ENCODE measurements at places on chromosomes 2 and 18.

GRCh38 chr2:120044336-120044735 lies 31.5 kb downstream of the EPB41L5 start:
- no peak for DNase-seq

- no peak for DNase-seq
These were observed 154.7 kb downstream of the RBM43 start for GRCh38 chr2:151106805-151107506.

- no peak for DNase-seq
These were observed 408.8 kb downstream of the GALNT13 start for GRCh38 chr2:154280543-154280942.

GRCh38 chr18:78074400-78075020 lies 824.9 kb downstream of the GALR1 start:
- DNase-seq, result no peak

DNA sequence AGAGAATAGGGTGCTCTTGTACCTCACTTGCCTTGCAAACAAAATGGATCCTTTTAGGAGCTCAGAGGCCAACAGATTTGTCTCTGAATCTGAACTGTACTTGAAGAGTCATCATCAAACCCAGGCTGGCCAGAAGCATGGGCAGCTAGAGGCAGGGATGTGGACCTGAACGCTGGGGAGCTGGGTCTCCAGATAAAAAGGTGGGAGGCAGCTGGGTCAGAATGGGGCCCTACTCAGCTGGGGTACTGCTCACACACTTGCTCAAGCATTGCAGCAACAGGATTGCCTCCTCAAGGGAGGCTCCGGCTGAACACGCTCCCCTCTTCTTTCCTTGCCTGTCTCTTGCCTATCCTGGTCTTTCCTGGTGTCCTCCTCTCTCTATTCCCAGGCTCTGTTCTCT lies 57.3 kb upstream of the SIX3 start:
- no peak for DNase-seq

GRCh38 chr2:85578243-85579180 lies 1.1 kb downstream of the VAMP8 start:
- DNase-seq, result peak; percentile 45

DNA sequence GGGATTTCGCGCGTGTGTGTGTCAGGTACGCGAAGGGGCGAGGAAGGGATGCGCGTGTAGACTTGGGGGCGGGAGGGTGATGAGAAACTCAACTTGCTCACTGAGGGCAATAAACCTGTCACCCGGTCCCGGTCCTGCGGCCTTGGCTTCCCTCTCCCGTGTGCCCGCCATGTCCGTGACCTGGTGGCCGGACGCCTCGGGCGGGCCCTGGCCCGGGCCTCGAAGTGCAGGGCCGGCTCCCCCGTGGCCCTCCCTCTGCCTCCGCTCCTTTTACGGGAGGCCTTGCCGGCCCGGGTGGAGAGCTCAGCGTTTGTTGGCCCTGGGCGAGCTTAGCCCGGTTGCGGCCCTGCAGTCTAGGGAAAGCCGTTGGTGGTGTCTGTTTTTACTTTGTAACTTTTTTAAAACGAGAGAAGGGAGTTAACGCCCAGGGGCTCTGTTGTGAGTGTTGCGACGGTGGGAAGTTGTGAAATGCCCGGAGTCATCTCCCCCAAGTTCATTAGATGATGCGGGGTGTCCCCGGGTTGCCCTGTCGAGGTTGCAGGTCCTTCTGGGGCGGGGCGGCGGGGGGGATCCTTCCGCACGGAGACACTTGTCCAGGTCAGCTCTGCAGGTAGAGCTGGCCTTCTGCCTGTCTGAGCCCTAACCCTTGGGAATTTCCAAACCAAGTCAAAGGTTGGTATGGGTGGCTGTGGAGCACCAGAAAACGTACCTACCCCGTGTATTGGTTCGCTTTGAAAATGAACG lies 883 bp downstream of the SMCHD1 start:
- peak; percentile 70 for DNase-seq

- DNase-seq, result peak; percentile 56
These were observed 104.6 kb downstream of the RTN4 start for GRCh38 chr2:54945391-54946219.

DNA sequence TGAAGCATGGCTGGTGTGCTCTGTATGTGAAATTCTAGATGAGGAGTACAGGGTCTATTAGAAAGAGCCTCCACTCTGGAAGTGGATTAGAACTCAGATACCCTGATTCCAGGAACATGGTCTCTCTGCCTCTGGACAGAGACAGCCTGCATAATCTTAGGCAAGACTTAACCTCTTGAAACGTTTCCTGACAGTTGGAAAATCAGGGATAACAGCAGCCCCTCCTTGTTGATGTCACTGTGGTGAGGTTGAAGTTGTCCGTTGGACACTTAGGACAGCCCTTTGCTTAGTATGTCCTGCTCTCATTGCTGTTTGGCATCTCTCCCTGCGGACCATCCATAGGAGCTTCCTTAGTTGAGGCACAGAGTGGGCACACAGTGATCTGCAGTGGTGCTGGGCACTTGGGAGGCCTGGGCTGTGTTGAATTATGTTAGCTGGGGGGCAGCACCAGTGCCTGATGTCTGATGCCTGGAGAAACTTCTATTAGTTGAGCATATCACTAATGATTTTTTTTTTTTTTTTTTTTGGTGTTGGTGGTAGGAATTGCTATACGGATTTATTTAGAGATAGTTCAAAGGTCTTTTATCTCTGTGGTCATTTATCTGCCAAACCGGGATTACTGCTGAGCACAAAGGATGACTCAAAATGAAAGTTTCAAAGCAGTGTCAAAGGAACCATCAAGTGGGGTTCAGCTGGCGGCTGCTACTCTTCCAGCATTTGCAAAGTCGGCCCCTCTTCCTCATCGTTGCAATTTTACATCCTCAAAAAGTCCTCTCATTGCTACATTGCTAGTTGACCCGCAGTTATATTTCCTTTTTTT lies 28.8 kb downstream of the SETBP1 start:
- DNase-seq, result peak; percentile 48

DNA sequence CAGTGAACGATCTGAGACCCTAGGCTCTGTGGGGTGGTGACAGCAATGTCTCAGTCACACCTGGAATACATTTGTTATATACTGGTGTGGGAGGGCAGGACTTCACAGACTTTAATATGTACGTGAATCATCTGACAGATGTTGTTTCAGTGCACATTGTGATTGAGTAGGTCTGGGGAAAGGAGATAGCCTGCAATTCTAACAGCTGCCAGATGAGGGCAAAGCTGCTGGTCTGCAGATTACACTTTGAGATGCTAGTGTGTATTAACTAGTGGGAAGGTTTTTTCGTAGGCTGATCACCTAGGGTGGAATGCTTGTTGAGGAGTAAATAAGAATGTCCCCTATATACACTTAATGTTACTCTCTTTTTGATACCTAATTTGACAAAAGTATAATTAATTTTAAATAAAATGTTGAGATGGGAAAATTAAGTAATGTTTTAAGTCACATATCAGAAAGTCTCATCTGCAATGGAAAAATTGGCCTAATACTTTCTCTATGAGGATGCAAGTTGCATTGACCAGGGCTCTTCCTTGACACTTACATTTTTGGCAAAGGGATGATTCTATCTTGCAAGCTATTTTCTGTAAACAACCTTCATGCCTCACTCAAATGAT lies 496.9 kb upstream of the HNMT start:
- peak; percentile 5 for DNase-seq

- no peak for DNase-seq
These were observed 182.6 kb upstream of the CHAC2 start for GRCh38 chr2:53584986-53585385.

GRCh38 chr2:136006658-136007057 lies 21.2 kb upstream of the DARS1 start:
- DNase-seq, result no peak

DNA sequence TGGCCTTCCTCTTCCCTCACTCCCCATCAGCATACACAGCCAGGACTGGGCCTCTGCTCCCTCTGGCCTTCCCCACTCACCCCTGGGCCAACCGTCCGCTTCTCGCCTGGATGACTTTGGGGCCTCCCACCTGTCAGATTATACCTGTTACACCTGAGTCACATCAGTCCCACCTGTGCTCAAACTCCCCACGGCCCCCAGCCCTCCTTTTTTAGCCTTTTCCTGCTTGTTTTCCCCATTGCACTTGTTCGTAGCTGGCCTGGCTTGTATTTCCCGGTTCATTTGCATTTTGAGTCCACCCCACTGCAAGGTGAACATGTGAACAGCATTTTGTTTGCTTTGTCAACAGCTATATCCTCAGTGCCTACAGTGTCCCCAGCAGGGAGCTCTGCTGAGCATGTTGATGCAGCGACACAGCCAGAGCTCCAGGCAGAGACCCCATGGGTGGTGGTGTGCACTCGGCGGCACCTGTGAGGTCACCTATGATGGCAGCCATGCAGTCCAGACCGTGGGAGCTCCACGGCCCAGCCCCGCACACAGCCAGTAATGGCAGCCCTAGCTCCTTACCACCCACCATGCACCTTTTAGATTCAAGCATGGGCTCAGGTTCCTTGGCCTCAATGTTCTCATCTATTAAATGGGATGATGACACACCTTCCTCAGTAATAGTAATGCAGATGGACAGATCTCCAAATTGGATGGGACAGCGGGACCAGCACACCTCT lies 276.4 kb upstream of the HS6ST1 start:
- DNase-seq, result no peak

DNA sequence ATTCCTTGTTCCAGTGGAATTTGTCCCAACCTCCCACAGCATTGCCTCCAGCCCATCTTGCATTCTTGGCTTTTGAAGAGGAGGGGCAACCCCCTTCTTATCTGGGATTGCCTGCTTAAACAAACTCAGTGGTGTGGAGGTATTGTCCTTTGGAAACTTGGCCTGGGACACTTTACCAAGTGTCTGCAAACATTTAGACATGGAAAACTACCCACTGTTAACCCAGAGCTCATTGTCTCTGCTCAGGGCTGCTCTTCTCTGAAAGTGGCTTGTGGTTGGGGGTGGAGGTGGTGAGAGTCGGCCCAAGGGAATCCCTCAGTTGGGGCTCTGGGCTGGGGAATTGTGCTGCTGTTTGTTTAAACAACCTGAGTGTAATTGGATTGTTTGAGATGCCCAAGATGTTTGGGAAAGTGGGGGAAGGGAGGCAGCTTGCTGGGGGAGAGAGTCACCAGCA lies 178.3 kb upstream of the GATA6 start:
- no peak for DNase-seq

GRCh38 chr18:46297124-46297523 lies 192.9 kb downstream of the HAUS1 start:
- no peak for DNase-seq
